ENCODE measurements at places on chromosomes 3 and 15. TPM values are rescaled to one million over a fixed set of nuclear protein-coding genes. Genes with fewer than 3 reads are reported as not detected.

The PTH1R gene
- total RNA-seq = 0.49 TPM

- peak; percentile 64 for DNase-seq
Measured at GRCh38 chr3:44913868-44914468, 39.6 kb downstream of the TGM4 start.

GRCh38 chr15:53693729-53694475 is 65.6 kb downstream of the WDR72 start:
- no peak for DNase-seq

DNA sequence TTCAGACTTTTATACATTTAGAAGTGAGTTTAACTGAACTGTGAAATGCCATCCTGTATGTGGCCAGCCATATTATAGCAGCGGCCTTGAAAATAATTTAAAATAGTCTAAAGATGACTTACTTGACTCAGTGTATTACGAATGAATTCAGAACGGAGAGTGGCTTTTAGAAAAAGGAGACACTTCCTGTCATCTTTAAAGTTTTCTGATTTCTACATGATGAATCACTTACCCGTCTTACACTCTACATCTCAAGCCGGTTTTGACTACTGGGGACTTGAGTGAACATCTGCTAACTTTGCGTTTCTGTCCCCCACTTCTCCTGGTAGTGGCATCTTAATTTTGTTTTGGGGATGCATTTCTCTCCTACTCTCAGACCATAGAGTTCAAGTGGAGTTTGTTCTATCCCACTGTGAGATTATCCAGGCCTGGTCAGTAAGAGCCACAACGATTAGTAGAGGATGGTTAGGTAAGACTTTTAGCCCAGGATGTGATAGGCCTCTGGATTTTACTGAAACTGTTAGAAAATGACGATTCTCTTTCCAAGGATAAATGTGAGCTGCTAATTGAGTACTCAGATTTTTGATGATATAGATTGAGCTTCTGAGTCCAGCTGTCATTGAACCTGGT is 175.4 kb upstream of the CADPS start:
- no peak for DNase-seq

DNA sequence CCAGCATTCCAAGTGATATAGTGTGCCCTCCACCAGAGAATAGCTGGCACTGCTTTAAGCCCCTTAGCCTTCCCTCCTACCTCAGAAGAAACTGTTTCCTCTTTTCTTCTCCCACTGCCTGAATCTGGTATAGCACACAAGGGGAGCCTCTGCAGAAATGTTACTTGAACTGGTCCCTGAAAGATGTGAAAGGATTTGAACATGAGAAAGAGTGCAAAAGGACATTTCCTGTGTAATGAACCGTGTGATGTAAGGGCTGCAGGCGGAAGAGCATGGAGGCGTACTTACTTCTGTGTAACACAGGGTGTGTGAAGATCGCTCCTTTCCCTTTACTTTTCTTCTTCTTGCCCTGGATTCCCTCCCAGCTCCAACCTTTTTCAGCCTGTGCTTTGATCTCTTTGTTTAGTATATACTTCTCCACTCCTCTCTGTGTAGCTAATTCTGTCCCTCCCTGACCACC is 8.4 kb downstream of the TMOD3 start:
- DNase-seq = no peak

GRCh38 chr3:185822221-185823000 is 2.4 kb downstream of the IGF2BP2 start:
- DNase-seq = peak; percentile 75

The UBXN7 gene
- 9.1 TPM for total RNA-seq

The CP gene
- 2.7 TPM for total RNA-seq

The NAALADL2 gene
- 5.1 TPM for total RNA-seq

The IGSF10 gene
- 4.3 TPM for total RNA-seq

DNA sequence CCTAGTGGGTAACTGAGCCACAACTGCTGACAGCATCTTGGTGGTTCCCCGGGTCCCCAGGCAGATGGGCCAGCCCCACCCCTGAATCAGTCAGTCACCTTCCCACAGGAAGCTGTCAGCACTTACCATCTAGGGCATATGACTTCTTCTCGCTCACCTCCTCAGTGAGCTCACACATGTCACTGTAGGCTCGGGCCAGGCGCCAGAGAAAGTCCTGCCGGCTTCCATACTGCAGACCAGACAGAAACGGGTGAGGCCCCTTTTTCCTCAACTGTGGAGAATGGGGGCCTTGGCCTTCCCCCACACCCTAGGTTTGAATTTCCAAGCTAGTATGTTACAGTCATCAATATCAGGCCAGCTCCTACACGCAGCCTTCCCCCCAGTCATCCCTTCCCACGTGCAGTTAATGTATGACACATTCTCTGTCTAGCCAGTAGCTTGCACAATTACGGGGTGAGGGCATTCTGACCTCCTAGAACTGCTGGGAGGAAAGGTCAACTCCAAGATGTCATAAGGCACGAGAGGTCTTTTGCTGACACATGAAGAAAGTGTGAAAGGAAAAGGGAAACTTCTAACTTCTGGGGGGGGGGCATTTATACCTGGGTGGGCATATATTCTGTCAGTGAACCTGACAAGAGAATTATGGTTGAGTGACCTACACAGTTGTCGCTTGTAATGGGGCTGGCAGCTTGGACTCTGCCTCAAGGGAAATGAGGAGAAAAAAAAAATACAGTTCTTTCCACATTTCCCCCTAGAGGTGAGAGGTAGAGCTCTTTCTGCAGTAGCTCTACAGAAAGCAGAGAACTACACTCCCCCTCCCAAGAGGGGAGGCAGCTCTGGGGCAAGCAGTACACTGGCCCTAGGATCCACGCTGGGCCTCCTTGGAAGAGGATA is 10.9 kb downstream of the RMDN3 start:
- DNase-seq = peak; percentile 61

DNA sequence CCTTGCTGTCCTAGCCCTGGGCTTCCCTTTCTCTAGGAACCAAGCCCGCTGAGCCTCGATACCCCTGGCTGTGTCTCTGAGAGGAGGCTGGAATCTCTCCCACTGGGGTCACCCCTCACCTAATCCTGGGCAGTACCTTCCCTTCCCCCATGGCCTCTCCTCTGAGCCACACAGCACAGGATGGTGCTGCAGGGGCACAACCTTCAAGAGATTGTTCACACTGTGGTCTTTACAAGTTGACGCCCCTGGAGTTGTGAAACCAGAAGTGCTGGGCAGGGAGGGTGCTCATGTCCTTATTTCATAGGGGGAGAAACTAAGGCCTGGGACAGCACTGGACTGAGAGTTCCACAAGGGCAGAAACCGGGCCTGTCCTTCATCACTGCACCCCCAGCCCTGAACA is 70.9 kb upstream of the TMEM115 start:
- no peak for DNase-seq

GRCh38 chr3:187165144-187165543 is 25.8 kb upstream of the RPL39L start:
- peak; percentile 70 for DNase-seq

DNA sequence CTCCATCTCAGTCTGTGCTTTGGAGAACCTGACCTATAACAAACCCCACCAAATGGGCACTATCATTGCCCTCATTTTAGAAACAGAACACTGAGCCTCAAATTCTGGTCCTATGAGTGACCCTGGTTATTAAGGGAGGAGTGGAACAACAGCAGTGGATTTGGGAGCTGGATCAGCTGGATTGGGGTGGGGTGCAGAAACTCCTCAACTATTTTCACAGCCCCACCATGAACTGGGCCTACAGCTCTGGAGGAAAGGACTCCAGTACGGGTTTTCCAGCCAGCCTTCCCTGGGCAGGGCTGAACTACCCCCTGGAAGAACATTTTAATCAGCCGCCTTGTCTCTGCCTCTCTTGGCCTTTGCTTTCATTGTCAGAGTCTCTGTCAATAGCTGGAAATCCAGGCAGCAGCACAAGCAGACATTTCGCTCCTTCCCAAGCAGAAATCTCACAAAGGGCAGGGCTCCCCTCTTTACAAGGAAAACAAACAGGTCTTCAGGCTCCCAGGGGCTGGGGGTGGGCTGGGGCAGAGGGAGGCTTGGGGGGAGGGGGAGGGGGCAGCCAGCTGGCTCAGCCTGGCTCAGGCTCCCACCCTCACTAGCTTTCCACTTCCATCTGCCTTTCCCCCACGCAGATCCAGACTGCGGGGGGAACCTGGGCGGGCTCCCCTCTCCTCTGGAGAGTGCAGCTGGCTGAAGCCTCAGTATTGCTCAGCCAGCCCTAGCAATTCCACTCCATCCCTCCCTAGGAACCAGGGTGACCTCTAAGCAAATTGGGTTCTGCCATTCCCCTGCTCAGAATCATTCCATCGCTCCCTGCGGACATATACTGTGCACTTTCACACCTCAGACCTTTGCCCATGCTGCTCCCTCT is 13.7 kb upstream of the TLE3 start:
- DNase-seq = peak; percentile 67

The RPL39L gene
- total RNA-seq = 44.1 TPM

The GOLGA6L25 gene
- not detected for total RNA-seq

The ITIH3 gene
- total RNA-seq = not detected

DNA sequence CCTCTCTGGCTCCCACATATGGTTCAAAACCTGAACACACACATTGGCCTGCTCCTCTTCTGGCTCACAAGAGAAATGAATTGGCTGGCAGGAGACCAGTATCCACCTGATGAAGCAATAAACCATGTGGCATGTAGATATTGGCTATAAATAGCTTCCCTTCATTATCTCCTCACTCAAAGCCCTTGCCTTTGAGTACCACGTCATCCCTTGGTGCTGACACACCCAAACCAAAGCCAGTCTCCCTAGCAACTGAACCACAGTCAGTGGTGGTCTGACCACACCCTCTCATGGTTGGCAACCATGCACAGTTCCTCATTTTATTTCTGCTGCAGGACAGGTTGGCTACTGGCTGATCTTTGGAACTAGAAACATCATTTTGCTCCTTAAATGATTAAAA is 98.8 kb downstream of the ZNF621 start:
- peak; percentile 43 for DNase-seq

DNA sequence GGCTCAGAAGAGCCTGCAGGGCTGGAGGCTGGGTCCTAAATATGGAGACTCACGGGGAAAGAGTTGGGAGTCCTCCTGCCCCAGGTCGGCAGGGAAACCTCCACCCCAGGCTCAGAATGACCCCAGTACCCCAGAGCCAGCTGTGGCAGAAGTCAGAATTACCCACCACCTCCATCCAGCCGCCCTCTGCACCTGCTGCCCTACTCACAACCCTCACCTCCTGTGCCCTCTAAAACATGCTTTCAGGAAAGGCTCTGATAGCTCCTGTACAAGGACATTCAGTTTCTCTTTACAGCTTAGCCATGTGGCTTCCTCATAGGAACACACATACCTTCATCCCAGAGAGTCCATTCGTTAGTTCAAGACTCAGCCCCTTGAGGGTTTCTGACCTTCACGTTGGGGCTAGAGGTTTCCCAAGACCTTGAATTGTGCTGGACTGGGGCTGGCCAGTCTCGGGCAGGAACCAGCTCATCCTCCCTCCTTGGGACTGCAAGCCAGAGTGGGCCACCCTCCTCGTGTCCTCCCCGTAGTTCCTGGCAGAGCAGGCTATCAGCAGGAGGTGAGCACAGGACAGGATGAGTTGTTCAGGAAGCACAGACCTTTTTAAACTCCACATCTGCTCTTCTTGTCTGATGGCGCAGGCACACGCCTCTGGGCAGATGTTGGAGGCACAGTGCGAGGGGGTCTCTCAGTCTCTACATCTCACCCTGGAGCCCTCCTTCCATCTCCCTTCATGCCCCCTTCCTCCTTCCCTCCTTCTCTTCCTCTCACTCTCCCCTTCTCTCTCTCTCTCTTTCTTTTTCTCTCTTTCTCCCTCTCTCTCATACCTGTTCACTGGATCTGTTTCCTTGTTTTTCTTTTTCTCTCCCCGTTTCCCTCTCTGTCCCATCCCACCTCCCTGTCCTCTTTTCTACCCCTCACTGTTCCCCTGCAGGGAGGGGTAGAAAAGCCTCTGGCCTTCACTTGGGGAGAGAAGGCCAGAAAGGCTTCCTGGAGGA is 55.9 kb upstream of the NR2C2 start:
- no peak for DNase-seq

The TRPM1 gene
- total RNA-seq = 0.02 TPM

DNA sequence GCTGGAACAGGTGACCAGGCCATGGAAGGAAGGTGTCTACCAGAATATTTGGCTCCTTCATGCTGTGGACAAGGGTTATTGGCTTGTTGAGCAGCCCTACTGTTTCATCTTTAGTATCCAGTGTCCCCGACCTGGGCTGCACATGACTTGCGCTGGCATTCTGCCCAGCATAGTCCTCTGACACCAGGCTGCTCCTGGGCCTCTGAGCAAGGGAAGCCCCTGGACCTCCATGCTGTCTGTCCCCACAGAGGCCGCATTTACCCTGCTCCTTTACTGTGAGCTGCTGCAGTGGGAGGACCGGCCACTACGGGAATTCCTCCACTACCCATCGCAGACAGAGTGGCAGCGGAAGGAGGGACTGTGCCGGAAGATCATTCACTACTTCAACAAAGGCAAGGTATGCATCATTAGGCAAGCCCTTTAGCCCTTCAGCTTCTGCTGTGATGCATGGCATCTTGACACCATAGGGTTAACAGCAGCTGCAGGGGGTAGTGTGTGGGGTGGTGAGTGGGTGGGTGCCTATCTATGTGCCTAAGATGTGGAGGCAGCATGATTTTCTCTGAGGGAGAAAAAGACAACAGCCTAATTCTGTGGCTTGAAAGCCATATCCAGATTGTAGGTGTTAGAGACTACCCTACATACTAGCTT is 44.0 kb upstream of the MANF start:
- DNase-seq = peak; percentile 42

DNA sequence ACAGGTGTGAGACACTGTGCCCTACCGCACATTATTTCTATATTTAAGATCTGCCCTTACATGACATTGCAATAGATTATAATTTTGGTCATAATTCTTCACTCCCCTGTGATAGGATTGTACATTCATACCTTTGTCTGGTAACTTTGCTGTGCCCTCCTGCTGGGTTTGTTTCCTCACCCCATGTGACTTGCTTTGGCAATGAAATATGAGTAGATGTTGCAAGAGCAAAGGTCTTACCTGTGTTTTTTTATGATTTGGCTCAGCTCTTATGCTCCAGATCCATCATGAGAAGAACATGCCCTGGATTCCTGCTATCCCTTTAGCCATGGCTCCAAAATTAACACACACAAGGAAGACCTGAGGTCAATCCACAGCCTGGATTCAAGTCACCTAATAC is 137.7 kb upstream of the EOMES start:
- DNase-seq = no peak

The DENND6A gene
- 10.0 TPM for total RNA-seq
